Activated CD4-positive, CD25-positive, alpha-beta regulatory T cell (primary cell): ENCODE measurements at places on chromosomes 7 and 10.

- DNase-seq = no peak
Measured at GRCh38 chr10:133196221-133196915, 33.6 kb upstream of the UTF1 start.

DNA sequence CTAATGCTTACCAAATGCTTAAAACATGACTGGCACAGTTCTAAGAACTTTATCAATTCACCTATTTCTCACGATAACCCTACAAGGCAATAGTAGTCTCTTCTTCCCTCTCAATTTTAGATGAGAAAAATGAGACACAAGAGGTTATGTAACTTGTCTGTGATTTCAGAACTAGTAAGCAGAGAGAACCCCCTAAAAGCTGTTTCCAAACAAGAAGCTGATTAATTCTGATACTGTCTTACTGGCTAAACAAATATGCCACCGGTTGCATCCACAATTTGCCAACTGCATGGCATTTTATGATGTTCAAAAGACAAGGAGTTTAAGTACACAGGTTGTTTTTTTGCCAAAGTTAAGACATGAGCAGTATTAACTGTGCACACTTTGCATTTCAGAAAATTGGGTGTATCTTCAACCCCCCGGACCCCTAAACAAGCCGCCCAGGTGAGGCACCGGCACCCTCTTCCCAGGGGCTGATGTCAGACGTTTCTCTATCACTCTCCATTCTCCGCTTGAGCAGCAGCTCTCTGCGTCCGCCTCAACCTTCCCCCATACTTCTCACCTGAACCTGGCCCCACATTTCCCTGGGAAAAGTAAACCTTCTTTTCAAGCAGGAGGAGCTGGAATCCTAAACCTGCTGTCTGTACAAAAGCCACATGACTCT, 21.7 kb downstream of the RSU1 start:
- no peak for DNase-seq

DNA sequence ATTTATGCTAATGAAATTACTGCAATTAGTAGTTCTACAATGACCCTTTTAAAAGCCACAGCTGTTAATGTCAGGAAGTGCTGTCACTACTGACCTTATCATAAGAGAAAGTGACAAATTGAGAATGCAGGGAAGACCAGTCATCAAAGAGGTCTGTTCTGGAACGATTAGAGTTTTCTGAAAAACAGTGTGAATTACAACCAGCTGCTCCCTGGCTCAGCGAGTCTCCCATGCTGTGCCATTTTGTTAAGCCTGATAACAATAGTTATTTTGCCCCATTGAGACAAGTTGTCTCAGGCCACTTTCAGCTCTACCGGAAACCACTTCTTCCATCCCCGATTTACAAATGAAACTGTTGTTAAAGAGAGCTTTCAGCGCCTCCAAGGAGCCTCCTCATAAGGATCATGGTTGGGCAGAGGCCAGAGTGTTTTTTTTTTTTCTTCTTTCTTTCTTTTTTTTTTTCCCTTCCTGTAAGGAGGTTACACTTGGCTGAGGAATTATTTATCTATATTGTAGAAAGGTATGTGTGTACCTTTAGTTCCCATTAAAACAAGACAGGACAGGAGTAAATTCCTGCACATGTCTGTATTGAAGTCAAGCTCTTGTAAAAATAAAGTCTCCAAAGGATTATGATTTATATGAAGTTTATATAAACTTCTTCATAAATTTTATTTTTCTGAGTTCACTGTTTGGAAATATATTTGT, 173.6 kb downstream of the CDCA7L start:
- DNase-seq = no peak

DNA sequence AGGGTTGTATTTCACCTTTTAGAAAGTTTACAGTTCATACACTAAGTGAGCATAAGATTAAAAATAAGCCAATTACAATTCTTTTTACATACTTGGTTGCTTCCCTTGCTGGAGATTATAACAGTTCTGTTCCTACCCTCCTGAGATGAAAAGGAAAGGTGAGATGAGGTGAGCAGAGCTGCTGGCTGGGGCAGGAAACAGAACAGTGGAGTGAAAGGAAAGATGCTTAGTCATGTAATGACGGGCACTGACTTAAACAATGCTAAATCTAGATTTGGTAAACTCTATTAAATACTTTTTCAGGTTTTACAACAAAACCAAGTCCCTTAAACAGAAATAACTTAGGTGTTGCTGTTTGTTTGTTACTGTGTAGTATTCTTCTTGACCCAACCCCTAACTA, 19.9 kb upstream of the ZEB1 start:
- no peak for DNase-seq

DNA sequence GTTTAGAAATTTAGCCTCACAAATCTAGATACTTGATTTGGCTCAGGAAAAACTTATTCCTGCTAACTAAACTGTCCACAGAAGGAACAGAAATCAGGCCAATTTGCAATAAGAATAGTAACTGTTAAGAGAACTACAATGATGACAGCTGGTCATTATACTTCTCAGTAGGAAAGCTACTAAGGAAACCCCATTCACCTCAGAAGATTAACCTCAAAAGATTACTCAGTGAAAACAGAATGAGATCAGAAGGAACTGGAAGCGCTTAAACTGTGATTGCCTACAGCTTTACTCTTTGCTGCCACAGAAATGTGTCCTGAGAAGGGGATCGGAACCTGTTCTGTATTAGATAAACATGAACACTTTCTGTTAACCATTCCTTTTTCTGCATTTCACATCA, 24.3 kb upstream of the DNAJB12 start:
- no peak for DNase-seq

- DNase-seq = no peak
Measured at GRCh38 chr7:38773430-38773829, 135.6 kb downstream of the VPS41 start.

DNA sequence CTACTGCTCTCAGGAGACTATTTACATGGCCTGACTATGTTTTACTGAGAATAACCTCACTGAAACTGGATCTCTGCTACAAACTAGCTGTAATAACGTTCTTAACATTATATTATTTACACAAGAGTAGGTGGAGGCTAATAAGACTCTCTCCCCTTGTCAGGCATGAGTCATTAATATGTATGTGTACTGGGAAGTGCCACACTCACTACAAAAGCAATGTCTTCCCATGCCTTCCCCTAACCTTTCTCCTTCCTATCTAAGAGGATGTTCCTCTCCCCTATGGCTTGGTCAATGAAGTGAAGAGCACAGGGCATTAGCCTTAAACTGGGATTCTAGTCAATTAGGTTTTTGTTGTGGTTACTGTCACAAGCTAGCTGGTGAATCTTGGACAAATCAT, 147.9 kb downstream of the DGKB start:
- no peak for DNase-seq

GRCh38 chr7:13731643-13732042, 257.8 kb downstream of the ETV1 start:
- DNase-seq = no peak

GRCh38 chr7:87875151-87876039, 765 bp downstream of the SLC25A40 start:
- DNase-seq = no peak

- no peak for DNase-seq
Measured at GRCh38 chr7:78704504-78704903, 749.0 kb downstream of the MAGI2 start.

- no peak for DNase-seq
Measured at GRCh38 chr7:32661501-32661900, 166.2 kb downstream of the AVL9 start.

DNA sequence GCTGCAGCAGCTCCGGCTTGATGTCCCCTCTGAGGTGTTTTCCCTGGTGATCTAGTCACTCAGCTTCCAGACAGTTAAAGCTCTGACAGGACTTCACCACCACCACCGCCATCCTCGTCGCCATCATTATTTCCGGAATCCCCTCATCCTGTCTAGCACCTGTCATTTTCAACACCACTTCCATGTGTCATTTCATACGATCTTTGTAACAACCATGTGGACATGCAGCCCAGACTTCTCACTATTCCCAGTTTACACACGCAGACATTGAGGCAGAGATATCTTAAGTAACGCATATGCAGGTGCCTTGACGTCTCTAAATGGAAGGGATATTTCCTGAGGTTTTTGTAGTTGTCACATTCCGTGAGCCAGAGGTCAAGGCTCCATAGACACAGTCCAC, 530.6 kb upstream of the FOXK1 start:
- DNase-seq = no peak

- no peak for DNase-seq
Measured at GRCh38 chr10:131736321-131736980, 164.4 kb upstream of the PPP2R2D start.

DNA sequence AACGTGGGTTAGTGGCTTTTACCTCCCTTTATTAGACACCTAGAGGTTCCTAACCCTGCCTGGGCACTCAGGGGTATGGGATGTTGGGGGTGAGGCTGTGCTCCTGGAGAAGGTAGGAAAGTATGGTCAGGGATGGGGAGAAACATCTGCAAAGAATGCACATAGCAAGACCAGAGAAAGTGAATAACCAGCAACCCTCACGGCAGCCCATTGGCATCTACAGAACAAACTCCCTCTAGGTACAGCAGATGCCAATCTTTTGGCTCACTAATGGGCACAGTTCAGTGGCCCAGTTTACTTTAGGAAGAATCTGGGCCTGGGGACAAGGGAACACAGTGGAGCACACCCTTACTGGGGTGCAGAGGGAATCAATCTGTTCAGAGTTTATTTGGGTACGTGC, 143.9 kb downstream of the JAZF1 start:
- no peak for DNase-seq

DNA sequence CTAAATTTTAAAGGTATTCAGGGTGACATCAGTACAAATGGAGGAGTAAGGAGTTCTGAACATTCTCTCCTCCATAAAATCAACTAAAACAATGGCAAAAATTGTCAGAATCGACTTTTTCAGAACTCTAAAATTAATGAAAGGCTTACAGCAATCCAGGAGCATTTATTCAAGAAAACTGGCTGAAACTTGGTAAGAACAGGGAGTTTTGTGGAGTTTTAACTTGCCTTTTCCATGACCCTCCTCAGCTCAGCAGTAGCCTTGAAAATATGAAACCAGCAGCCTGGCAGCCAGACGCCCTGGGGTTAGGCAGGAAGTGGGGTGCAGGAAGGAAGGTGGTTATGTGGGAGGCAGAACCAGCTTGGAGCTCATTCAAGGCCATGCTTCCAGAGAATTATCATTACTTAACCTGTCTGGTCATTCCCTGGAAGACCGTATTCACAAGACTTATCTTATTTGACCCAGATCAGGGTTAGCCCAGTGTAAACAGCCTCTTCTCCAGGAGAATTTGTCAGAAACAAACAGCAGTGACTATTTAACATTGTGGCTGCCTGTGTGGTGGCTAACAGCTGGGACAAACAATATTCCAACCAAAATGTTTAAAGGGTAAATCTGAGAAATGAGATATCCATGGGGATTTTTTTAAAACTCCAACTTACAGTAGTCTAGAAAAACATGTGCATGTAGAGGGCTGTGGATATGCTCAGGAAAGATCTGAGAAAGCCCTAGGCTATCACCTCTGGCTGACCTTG, 75.7 kb upstream of the MACROH2A2 start:
- DNase-seq = no peak

DNA sequence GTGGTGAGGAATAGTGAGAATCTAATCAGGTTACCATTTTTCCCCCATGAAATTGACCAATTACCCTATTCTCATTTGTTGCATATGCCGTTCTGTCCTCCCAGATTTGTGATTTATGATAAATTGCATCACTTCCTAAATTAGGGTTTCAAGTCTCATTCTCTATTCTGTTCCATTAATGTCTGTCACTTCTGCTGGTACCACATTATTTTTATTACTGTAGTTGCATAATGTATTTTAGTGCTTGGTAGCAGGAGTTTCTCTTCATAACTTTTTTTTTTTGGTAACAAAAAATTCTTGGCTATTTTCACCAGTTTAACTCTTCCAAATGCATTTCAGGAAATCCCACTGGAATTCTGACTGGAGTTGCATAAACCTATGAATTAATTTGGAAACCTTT, 44.0 kb upstream of the FAM133B start:
- DNase-seq = no peak

GRCh38 chr7:17195576-17195975, 102.9 kb upstream of the AHR start:
- DNase-seq = no peak

GRCh38 chr10:50635286-50635685, 11.5 kb upstream of the SGMS1 start:
- DNase-seq = no peak

DNA sequence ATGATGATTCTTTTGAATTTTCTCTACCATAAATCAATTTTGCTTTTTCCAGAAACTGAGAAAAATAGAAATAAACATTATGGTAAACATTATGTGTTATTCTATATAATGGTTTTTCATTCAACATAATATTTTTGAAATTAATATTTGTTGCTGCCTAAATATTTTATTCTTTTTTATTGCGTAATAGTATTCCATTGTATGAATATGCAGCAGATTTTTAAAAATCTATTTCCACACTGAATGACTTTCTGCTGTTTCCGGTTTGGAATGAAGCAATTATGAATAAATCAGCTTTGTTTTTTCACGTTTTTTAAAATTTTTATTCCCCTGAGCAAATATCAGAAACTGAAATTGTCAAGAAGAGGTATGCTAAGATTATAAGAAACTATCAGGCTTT, 335.2 kb upstream of the KCND2 start:
- no peak for DNase-seq
